ENCODE measurements at places on chromosomes 7 and 10. TPM values are rescaled to one million over a fixed set of nuclear protein-coding genes. Genes with fewer than 3 reads are reported as not detected.

DNA sequence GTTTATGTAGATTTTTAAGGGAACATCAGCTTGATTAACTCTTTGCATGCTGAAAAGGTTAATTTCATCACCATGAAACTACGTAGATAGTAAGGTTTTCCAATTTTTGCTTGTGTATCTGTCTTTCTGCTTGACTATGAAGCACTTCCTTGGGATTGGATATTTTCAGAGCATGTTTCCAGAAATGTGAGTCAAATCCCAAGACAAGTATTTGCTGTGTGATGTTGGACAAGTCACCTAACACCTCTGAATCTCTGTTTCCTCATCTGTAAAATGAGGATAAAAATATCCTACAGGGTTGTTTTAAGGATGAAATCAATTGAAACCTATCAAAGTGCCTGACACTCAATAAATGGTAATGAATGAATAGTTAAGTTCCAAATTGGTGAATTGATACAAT, 42.4 kb downstream of the ANK3 start:
- H3K4me1 ChIP-seq: peaks cover 2% of the 10 kb centered on the region
- no peaks in the 10 kb centered on the region for H3K36me3 ChIP-seq
- H3K27me3 ChIP-seq: no peaks in the 10 kb centered on the region

The ACSM6 gene
- total RNA-seq: not detected

- no peak for DNase-seq
- H3K36me3 ChIP-seq: no peaks in the 10 kb centered on the region
- H3K4me1 ChIP-seq: no peaks in the 10 kb centered on the region
- H3K27ac ChIP-seq: no peak overlapping the region
- H3K27me3 ChIP-seq: no peaks in the 10 kb centered on the region
- no peak overlapping the region for H3K4me3 ChIP-seq
These were observed 94.5 kb downstream of the MMRN2 start for GRCh38 chr10:86862786-86863483.

- no peaks in the 10 kb centered on the region for H3K27me3 ChIP-seq
- peaks cover 6% of the 10 kb centered on the region for H3K4me1 ChIP-seq
- H3K27ac ChIP-seq: no peak overlapping the region
- no peaks in the 10 kb centered on the region for H3K36me3 ChIP-seq
These were observed 133.6 kb downstream of the BMPER start for GRCh38 chr7:34038816-34039470.

- no peaks in the 10 kb centered on the region for H3K36me3 ChIP-seq
- no peak for DNase-seq
- no peaks in the 10 kb centered on the region for H3K4me1 ChIP-seq
These were observed 28.7 kb downstream of the PRSS2 start for GRCh38 chr7:142799437-142799835.

GRCh38 chr7:114952296-114952695, 30.4 kb downstream of the MDFIC start:
- no peak overlapping the region for H3K27ac ChIP-seq
- no peaks in the 10 kb centered on the region for H3K27me3 ChIP-seq
- no peaks in the 10 kb centered on the region for H3K36me3 ChIP-seq
- no peaks in the 10 kb centered on the region for H3K4me1 ChIP-seq
- no peak for DNase-seq

GRCh38 chr7:100568176-100568895, 5.4 kb downstream of the SAP25 start:
- DNase-seq: no peak
- H3K27ac ChIP-seq: no peak overlapping the region
- H3K36me3 ChIP-seq: peaks cover 2% of the 10 kb centered on the region
- no peaks in the 10 kb centered on the region for H3K4me1 ChIP-seq
- H3K27me3 ChIP-seq: no peaks in the 10 kb centered on the region

GRCh38 chr7:47411281-47411869, 170.5 kb downstream of the TNS3 start:
- no peaks in the 10 kb centered on the region for H3K4me1 ChIP-seq
- no peaks in the 10 kb centered on the region for H3K27me3 ChIP-seq
- H3K4me3 ChIP-seq: no peak overlapping the region
- H3K27ac ChIP-seq: no peak overlapping the region
- peaks cover 14% of the 10 kb centered on the region for H3K36me3 ChIP-seq

The TFPI2 gene
- total RNA-seq: 14.4 TPM

GRCh38 chr10:79046326-79046725, 22.4 kb upstream of the ZMIZ1 start:
- no peaks in the 10 kb centered on the region for H3K36me3 ChIP-seq
- no peak for DNase-seq
- no peak overlapping the region for H3K4me3 ChIP-seq
- no peak overlapping the region for H3K27ac ChIP-seq
- no peaks in the 10 kb centered on the region for H3K4me1 ChIP-seq
- H3K27me3 ChIP-seq: peaks cover 4% of the 10 kb centered on the region

The DOCK1 gene
- 91.0 TPM for total RNA-seq

DNA sequence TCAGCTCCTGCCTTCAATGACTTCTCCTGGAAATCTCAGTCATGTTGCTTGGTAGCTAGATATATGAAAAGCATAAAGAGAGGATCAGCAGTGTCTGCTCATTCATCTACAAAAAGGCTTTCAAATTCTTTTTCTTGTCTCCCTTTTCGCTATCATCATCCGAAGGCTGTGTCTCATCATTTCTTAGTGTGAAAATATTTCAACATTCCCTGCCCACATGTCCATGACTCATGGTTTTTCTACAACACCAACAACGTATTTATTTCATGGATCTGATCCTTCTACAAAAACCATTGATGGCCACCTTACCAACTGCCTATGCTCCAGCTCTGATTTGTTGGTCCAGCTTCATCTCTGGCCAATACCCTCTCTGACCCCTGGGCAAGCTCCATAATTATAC, 472.5 kb upstream of the GHITM start:
- H3K36me3 ChIP-seq: no peaks in the 10 kb centered on the region
- no peak overlapping the region for H3K4me3 ChIP-seq
- H3K27ac ChIP-seq: no peak overlapping the region
- no peaks in the 10 kb centered on the region for H3K27me3 ChIP-seq
- peak; percentile 61 for DNase-seq

- H3K4me3 ChIP-seq: no peak overlapping the region
- no peak for DNase-seq
- no peaks in the 10 kb centered on the region for H3K27me3 ChIP-seq
- no peak overlapping the region for H3K27ac ChIP-seq
- H3K36me3 ChIP-seq: no peaks in the 10 kb centered on the region
These were observed 262.2 kb upstream of the AOAH start for GRCh38 chr7:36986511-36986933.

The STK32C gene
- total RNA-seq: 21.5 TPM

The SPOCK2 gene
- 0.33 TPM for total RNA-seq

The SPDYE11 gene
- total RNA-seq: not detected

DNA sequence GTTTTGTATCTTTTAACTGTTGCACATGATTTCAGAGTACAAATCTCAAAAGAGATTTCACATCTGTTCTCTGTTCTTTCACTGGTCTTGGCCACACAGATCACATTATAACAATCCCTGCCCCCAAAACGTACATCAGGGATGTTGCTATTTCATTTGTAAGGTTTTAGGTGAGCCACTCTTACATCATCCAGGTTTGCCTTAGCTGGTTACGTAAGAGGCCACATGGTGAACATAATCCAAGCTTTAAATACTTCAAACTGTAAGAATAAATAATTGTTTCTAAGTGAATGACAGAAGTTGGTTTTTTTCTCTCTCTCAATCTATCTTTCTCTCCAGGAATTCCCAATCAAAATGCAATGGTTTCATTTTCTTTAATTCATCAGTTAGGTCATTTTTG, 245.9 kb upstream of the HGF start:
- no peaks in the 10 kb centered on the region for H3K27me3 ChIP-seq
- peak; percentile 6 for DNase-seq
- H3K27ac ChIP-seq: no peak overlapping the region

DNA sequence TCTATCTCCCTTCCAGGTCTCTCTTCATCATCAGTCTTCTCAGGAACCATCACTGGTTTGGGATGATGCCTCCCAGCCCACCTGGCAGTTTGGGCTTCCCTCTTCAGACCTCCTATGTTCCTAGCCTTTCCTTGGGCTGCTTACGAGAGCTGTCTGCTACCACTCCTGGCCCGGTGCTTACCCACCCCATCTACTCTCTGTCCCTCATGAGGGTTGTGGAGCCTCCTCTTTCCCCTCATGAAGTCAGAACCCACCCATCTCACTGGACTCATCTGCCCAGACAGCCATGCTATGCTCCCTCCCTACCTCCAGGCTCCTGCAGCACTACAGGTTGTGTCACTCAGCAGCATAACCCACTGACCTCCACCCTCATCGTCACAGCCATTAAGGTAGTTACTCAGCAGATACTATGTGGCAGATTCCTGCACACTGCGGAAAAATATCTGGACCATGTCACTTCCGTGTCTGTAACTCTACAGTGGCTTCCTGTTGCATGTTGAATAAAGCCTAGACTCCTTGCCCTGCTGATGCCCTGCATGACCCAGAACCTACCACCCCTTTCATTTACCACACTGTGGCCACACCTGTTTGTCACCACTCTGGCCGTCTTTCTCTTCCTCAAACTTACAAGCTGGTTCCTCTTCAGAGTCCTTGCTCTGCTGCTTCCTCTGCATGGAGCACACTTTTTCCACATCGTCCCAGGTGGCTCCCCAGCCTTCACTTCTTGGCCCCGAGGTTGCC, 2.0 kb downstream of the DBNL start:
- H3K4me1 ChIP-seq: peaks cover 5% of the 10 kb centered on the region
- H3K4me3 ChIP-seq: no peak overlapping the region

GRCh38 chr10:124359336-124359832, 59.3 kb downstream of the OAT start:
- no peaks in the 10 kb centered on the region for H3K4me1 ChIP-seq
- no peaks in the 10 kb centered on the region for H3K36me3 ChIP-seq
- no peak for DNase-seq
- H3K27ac ChIP-seq: no peak overlapping the region
- no peak overlapping the region for H3K4me3 ChIP-seq
- no peaks in the 10 kb centered on the region for H3K27me3 ChIP-seq

The SPDYE8 gene
- total RNA-seq: not detected

The MTG1 gene
- total RNA-seq: 23.9 TPM

DNA sequence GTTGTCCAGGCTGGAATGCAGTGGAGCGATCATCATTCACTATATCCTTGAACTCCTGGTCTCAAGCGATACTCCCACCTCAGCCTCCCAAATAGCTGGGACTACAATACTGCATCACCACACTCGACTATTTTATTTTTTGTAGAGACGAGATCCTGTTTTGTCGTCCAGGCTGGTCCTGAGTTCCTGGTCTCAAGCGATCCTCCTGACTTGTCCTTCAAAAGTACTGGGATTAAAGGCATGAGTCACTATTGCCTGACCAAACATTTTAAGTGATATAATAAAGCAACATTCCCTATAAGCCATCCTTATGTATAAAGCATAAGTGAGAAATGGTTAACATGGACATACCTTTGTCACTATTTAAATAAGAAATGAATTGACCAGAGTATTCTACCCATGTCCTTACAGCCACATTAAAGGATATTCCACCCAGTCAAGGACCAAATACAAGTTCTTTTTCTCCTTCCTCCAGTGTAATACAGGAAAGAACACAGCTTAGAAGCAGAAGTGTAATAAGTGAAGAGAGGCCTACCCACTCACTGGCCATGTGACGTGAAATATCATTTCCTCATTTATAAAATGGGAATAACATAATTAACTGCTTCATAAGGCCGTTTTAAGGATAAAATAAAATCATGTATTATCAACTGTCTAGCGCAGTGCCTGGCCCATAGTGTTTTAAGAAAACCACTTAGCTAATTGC, 82.0 kb downstream of the DOCK4 start:
- H3K4me3 ChIP-seq: no peak overlapping the region
- H3K27ac ChIP-seq: no peak overlapping the region
- H3K36me3 ChIP-seq: no peaks in the 10 kb centered on the region

DNA sequence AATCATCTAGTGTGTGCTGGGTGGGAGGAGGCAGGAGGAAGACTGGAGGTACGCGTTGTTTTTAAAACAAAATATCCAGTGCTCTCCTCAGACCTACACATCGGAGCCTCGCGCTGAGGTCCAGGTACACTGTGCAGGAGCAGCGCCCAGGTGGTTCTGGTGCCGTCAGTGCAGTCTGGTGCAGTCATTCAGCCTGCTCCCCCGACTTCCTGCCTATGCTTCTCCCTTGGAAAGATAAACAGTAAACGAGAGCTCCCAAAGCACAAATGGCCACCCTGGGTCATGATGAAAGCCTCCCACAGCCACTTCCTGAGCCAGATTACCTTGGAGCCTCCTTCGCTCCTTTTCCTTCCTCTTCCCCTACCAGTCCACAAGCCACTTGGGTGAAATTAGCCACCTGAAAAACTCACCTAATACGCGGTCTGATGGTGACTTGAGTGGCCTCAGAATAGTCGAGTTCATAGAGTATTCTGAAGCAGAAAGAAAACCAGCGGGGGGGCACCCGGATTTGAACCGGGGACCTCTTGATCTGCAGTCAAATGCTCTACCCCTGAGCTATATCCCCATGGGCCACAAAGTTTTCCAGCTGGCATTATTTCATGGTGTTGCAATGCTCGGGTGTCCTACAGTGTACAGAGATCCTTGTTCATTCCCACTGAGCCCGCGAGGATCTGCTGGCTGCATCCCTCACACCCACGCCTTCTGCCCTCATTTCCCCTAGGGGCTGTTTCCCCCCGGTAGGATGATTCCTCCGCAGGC, 82.5 kb downstream of the ZNF467 start:
- peaks cover 15% of the 10 kb centered on the region for H3K27me3 ChIP-seq
- H3K4me3 ChIP-seq: no peak overlapping the region
- H3K36me3 ChIP-seq: no peaks in the 10 kb centered on the region
- H3K27ac ChIP-seq: no peak overlapping the region

- H3K36me3 ChIP-seq: no peaks in the 10 kb centered on the region
- no peak overlapping the region for H3K27ac ChIP-seq
- H3K27me3 ChIP-seq: no peaks in the 10 kb centered on the region
- DNase-seq: peak; percentile 77
These were observed 256.0 kb upstream of the AUTS2 start for GRCh38 chr7:69342154-69342884.

DNA sequence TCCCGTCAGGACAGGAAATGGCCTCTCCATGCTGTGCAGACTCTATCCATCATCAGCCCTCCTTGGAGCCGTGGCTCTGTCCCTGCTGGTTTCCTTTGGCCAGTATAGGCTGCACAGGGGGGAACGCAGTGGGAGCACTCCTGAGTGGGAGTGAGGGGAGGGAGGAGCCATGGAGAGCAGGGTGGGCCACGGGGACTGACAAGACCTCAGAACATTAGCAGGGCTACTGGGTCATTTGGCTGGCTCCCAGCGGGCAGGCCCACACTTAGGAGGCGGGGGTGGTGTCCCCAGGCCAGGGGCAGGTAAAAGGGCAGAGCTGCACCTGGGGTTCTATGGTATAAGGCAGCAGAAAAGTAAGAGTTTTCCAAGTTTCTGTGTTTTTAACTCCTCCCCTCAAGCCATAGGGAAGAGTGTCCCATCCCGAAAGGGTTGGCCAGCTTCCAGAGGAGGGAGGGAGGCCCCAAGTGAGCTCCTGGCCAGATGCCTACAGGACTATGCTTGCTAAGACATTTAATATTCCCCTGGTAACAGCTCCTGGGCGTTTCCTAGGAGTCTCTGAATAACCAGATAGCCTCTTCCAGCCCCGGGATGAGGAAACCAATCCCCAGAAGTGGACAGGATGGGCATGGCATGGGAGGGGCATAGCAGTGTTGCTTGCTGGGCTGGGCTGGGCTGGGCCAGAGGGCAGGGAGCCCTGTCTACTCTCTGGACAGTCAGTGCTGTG, 5.5 kb upstream of the OPN4 start:
- no peak overlapping the region for H3K4me3 ChIP-seq
- no peaks in the 10 kb centered on the region for H3K36me3 ChIP-seq
- H3K27me3 ChIP-seq: no peaks in the 10 kb centered on the region
- H3K4me1 ChIP-seq: no peaks in the 10 kb centered on the region
